Endothelial cell (in vitro differentiated cells): ENCODE measurements at places on chromosomes 11 and 22. TPM values are rescaled to one million over a fixed set of nuclear protein-coding genes. Genes with fewer than 3 reads are reported as not detected.
A peak's percentile ranks its signal among the peaks of the same experiment; 100 is the strongest.

Gene HTR3A
- total RNA-seq, result not detected

GRCh38 chr11:47355283-47356128 lies 3.0 kb upstream of the MYBPC3 start:
- peaks cover 8% of the 10 kb centered on the region for H3K4me1 ChIP-seq
- DNase-seq, result peak; percentile 99
- peaks cover 5% of the 10 kb centered on the region for H3K36me3 ChIP-seq
- peaks cover 9% of the 10 kb centered on the region for H3K27me3 ChIP-seq

GRCh38 chr11:68370211-68371111 lies 58.1 kb downstream of the LRP5 start:
- H3K27me3 ChIP-seq, result peaks cover 13% of the 10 kb centered on the region
- H3K27ac ChIP-seq, result no peak overlapping the region
- H3K4me3 ChIP-seq, result peak overlapping the region; percentile 42
- peaks cover 24% of the 10 kb centered on the region for H3K4me1 ChIP-seq
- DNase-seq, result no peak

GRCh38 chr11:1126935-1127663 lies 30.7 kb upstream of the MUC5AC start:
- no peaks in the 10 kb centered on the region for H3K4me1 ChIP-seq
- no peak overlapping the region for H3K27ac ChIP-seq
- DNase-seq, result peak; percentile 2
- H3K4me3 ChIP-seq, result no peak overlapping the region

GRCh38 chr22:48807155-48807554 lies 1020.5 kb downstream of the BRD1 start:
- peaks cover 4% of the 10 kb centered on the region for H3K27me3 ChIP-seq

GRCh38 chr22:17846326-17846992 lies 72.2 kb upstream of the BID start:
- DNase-seq, result no peak
- no peak overlapping the region for H3K4me3 ChIP-seq
- H3K27me3 ChIP-seq, result peaks cover 5% of the 10 kb centered on the region
- no peak overlapping the region for H3K27ac ChIP-seq

DNA sequence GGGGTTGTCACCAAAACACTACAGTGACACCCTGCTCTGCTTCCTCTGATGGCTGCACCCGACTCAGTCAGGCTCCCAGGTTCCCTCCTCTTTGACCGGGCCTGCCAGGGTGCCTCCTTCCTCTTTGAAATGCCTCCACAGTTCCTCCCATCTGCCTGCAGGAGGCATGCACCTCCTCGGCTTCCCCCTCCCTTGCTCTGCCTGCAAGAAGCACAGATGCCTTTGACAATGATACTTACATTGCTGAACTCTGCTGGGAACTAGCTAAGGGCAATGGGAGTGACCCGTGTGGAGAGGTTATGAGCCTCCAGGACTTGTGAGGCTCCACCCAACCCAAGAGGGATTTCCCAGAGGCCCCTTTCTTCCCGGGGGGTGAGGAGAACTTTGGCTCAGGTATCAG lies 674.1 kb downstream of the OPCML start:
- no peaks in the 10 kb centered on the region for H3K36me3 ChIP-seq
- H3K27ac ChIP-seq, result no peak overlapping the region
- H3K4me1 ChIP-seq, result no peaks in the 10 kb centered on the region
- peak; percentile 20 for DNase-seq
- H3K27me3 ChIP-seq, result no peaks in the 10 kb centered on the region

Gene OR4A16
- not detected for total RNA-seq

Gene DBX1
- not detected for total RNA-seq

Gene TST
- 39.0 TPM for total RNA-seq

DNA sequence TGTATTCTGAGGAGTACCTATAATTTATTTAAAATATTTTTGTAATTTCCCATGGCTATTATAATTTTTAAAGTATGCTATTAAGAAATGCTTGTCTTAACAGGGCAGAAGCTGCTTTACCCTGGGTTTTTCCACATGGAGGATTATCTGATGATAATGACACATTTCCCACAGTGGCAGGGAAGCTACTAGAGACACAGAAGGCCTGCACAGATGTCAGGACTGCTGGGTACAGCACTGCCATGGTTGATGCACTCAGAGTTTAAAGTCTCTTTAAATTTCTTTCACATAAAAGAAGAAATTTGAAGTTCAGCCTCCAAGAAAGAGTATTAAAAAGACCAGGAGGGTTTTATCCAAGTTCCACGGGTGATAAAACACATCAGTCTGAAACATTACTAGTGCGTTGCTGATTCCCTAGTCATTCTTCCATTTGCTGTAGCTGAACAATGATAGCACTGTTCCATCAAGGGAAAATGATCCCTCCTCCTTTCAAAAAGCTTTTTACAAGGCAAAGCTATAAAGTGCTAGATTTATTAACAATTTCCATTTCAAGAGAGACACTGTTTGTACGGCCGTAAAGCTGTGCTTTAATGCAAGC lies 363.0 kb downstream of the CNTN5 start:
- no peak for DNase-seq
- no peak overlapping the region for H3K27ac ChIP-seq
- H3K4me1 ChIP-seq, result no peaks in the 10 kb centered on the region
- H3K36me3 ChIP-seq, result no peaks in the 10 kb centered on the region
- H3K4me3 ChIP-seq, result no peak overlapping the region
- no peaks in the 10 kb centered on the region for H3K27me3 ChIP-seq

GRCh38 chr11:120674542-120674941 lies 163.0 kb downstream of the GRIK4 start:
- no peak for DNase-seq
- peaks cover 24% of the 10 kb centered on the region for H3K4me1 ChIP-seq
- H3K36me3 ChIP-seq, result no peaks in the 10 kb centered on the region
- H3K27ac ChIP-seq, result no peak overlapping the region
- H3K27me3 ChIP-seq, result peaks cover 5% of the 10 kb centered on the region

Gene RFPL2
- total RNA-seq, result 11.8 TPM
